ENCODE measurements at places on chromosomes 2 and 18. TPM values are rescaled to one million over a fixed set of nuclear protein-coding genes. Genes with fewer than 3 reads are reported as not detected.

DNA sequence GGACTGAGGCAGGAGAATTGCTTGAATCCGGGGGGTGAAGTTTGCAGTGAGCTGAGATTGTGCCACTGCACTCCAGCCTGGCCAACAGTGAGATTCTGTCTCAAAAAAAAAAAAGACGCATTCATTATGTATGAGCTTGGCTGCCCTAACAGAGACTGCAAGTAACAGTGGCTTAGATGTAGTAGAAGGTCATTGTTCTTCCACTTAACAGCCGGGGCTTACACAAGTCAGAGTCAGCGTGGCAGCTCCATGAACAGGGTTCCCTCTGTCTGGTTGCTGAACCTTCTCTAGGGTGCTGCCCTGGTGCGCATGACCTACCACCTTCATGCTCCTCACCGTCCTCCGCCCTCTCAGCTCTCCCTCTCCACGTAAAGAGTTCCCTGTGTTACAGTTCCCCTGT is 49.1 kb upstream of the IGFBP2 start:
- DNase-seq = no peak

CCDC121 gene
- 0.98 TPM for total RNA-seq

- DNase-seq = no peak
These were observed 28.0 kb downstream of the HDAC4 start for GRCh38 chr2:239372835-239373234.

- DNase-seq = no peak
These were observed 86.5 kb downstream of the TANC1 start for GRCh38 chr2:159054985-159055384.

- no peak for DNase-seq
These were observed 466.6 kb upstream of the TNP1 start for GRCh38 chr2:217326238-217327022.

DNA sequence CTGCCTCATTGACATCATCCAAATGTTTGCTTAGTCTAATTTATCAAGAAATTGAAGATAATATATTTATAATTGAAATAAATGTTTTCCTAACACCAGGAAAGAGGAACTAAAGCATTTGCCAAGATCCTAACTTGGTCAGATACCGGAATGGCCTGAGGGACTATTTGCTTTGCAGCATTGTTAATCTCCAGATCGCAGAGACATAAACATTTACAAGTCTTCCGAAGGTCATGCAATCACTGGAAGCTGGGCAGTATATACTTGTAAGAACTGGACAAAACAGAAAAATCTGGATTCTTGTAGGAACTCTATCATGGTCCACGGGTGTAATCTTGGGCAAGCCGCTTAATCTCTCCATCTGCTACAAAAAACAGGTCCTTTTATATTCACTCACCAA is 42.2 kb downstream of the CYBRD1 start:
- no peak for DNase-seq

FHOD3 gene
- not detected for total RNA-seq

- DNase-seq = no peak
These were observed 36.2 kb downstream of the NGEF start for GRCh38 chr2:232976666-232977437.

ALPP gene
- not detected for total RNA-seq

DNA sequence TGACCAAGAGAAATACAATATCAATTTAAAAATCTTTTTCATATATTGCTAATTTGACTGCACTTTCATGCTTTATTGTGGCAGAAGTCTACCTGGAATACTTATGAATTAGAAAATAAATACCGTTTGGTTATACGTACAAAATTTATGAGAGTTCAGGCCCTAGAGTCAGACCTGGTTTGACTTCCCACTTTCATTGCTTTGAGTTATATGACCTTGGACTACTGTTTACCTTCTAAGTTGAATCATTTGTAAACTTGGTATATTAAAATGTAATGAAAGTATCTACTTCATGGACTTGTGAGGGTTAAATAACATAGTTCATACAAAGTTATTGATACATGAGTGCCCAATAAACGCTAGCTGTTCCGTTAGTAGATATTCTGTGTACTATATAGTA is 12.0 kb downstream of the VAPA start:
- no peak for DNase-seq

All from activated CD8-positive, alpha-beta memory T cell treated with anti-CD3 and anti-CD28 coated beads, Interleukin-2, amount 10 ng/mL, durations not matched to agents 7 days and 5 days (primary cell).